Endothelial cell (in vitro differentiated cells): ENCODE measurements at places on chromosomes 1 and 21. TPM values are rescaled to one million over a fixed set of nuclear protein-coding genes. Genes with fewer than 3 reads are reported as not detected.

- H3K27ac ChIP-seq = no peak overlapping the region
- peaks cover 41% of the 10 kb centered on the region for H3K4me1 ChIP-seq
- peaks cover 8% of the 10 kb centered on the region for H3K27me3 ChIP-seq
- H3K36me3 ChIP-seq = peaks cover 12% of the 10 kb centered on the region
Observed at GRCh38 chr1:205746757-205747412, 3.1 kb downstream of the NUCKS1 start.

- H3K27ac ChIP-seq = no peak overlapping the region
- DNase-seq = no peak
- H3K36me3 ChIP-seq = peaks cover 3% of the 10 kb centered on the region
- no peak overlapping the region for H3K4me3 ChIP-seq
- peaks cover 6% of the 10 kb centered on the region for H3K27me3 ChIP-seq
Observed at GRCh38 chr1:29713857-29714256, 477.5 kb downstream of the PTPRU start.

DNA sequence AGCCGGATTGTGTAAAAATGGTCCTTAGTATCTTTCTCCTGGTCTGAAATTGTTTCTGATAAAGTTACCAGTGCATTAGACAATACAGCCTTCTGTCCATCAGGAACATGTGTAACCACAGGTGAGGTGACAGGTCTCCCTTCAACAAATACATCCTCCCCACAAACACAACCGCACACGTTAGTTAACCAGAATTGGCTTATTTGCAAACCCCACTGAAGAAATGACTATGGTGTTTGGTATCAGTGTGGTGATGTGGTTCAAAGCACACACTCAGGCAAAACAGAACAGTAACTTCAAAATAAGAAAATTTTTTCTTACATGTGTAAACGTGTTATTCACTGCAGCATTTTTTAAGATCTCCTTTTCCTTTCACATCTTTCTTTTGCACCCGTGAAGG lies 517.2 kb upstream of the NR5A2 start:
- H3K36me3 ChIP-seq = no peaks in the 10 kb centered on the region
- no peak overlapping the region for H3K4me3 ChIP-seq
- no peak overlapping the region for H3K27ac ChIP-seq
- DNase-seq = no peak
- H3K27me3 ChIP-seq = no peaks in the 10 kb centered on the region
- no peaks in the 10 kb centered on the region for H3K4me1 ChIP-seq

Gene NBL1
- total RNA-seq = 38.1 TPM

DNA sequence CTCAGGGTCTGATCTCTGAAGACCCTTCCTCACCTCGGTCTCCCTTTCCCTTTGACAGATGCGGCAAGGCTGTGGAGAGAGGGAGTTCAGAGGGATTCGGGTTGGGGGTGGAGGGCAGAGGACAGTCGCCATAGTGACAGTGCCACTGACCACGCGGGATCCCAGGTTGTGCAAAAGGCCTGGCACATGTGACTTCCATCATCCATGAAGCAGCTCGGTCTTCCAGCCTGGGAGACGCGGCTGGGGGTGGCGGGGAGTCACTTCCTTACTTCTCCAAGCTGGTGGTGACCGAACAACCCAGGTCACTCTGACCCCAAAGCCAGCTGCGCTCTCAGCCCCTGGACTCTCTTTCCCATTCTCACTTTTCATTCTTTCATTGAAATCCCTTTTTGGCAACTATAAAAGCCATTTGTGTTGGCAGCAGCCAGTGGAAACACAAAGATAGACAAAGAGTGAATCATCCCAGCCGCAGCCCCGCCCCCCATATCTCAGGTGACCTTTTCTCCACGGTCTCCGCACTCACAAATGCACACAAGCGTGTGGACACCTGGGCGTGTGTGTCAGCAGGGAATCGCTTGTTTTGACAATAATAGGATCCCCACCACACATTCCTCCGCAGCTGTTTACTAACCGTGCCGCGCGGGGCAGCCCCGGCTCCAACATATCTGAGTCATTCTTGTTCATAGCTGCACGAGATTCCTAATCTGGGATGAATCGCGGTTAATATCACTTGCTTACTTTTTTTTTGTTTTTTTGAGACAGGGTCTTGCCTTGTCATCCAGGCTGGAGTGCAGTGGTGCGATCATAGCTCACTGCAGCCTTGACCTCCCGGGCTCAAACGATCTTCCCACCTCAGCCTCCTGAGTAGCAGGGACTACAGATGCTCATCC lies 68.3 kb downstream of the DHRS3 start:
- H3K4me1 ChIP-seq = peaks cover 11% of the 10 kb centered on the region
- H3K36me3 ChIP-seq = peaks cover 5% of the 10 kb centered on the region
- no peak overlapping the region for H3K27ac ChIP-seq
- no peak overlapping the region for H3K4me3 ChIP-seq
- no peak for DNase-seq
- H3K27me3 ChIP-seq = peaks cover 8% of the 10 kb centered on the region

DNA sequence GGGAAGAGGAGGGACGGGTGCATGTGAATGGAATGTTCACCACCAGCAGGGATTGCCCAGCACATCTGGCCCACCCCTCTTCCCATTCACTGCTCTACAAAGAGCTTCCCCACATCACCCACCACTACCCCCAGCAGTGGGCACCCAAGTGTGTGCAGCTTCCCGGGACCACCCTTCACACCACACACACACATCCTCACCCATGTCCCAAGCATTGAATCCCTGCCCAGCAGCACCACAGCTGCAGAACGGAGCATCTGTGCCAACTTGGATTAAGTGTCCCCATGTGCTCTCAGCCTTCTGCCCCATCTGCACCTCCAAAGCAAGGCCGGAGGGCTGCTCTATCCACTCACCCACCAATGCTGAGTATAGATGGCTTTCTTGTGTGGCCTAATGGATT lies 141.4 kb downstream of the PSMG1 start:
- H3K4me1 ChIP-seq = peaks cover 37% of the 10 kb centered on the region
- peaks cover 4% of the 10 kb centered on the region for H3K36me3 ChIP-seq
- no peak for DNase-seq
- no peak overlapping the region for H3K4me3 ChIP-seq
- H3K27ac ChIP-seq = no peak overlapping the region

Gene SPRR2F
- not detected for total RNA-seq

Gene EFNA3
- 9.6 TPM for total RNA-seq

- H3K27ac ChIP-seq = no peak overlapping the region
- H3K4me3 ChIP-seq = no peak overlapping the region
- no peaks in the 10 kb centered on the region for H3K36me3 ChIP-seq
- peaks cover 12% of the 10 kb centered on the region for H3K4me1 ChIP-seq
Observed at GRCh38 chr1:88052167-88052566, 631.9 kb upstream of the PKN2 start.

Gene ACTA1
- total RNA-seq = 1.5 TPM
